ENCODE measurements at places on chromosomes 5 and 9.

DNA sequence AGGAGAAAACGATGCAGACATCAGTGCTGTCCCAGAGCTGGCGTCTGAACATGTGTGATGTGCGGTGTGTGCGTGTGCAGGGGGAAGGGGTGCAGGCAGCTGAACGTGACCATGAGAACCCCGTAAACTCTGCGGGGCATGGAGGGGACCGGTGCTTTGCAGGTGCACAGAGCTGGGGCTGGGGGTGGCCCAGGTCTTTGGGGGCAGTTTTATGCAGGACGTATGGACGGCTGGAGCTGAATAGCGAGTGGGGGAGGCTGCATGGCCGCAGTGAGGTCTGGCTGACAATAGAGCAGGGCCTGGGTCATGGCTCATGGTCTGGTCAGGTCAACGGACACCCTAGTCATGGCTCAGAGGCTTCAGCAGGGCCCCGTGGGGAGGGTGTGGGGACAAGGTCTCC is 3.3 kb upstream of the EXOC3 start:
- no peak for DNase-seq

DNA sequence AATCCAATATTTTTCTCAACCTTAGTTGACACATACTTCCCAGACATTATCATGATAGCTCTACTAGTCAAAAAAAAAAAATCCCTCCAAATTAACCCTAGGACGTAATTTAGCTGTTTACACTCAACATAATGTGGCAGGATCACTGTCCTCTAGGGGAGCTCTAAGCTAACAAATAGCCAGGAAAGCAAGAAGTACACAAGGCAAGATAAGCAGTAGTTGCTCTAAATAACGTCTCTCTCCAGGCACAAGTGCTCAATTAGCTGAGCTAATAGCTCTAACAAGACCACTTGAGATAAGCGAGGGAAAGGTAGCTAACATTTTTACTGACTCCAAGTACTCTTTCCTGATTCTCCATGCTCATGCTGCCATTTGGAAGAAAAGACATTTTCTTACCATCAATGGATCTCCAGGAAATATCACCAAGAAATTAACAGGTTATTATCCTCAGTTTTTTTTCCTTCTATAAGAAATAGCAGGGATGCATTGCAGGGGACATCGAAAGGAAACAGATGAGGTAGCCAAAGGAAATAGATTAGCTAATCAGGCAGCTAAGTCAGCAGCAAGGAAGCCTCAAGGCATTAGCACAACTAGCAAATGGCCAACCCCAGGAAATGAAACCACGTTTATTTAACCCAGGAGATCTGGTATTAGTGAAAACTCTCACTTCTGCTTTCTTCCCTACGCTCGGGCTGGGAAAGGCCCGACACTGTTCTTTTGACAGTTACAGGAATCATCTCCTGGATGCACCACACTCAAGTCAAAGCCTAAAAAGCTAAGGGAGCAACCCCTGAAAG is 614.1 kb downstream of the PTPRD start:
- DNase-seq = peak; percentile 2

GRCh38 chr5:38471709-38472108 is 84.7 kb downstream of the LIFR start:
- no peak for DNase-seq

DNA sequence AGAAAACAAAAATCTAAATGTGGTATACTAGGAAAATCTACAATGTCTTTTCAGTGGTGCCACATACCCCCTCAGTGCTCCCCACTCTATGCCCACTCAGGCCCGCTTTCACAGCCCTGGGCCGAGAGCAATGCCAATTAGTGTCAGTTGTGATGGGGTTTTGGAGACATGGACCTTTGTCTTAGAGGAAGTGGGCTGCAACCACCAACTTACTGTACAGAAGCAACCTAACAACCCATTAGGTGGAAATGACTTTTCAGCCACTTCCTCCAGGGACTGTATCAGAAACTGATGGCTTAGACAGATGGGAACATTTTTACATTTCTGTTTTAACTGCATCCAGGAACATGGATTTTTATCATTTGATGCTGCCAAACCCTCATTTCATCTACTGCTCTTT is 268.0 kb downstream of the BNC2 start:
- no peak for DNase-seq

DNA sequence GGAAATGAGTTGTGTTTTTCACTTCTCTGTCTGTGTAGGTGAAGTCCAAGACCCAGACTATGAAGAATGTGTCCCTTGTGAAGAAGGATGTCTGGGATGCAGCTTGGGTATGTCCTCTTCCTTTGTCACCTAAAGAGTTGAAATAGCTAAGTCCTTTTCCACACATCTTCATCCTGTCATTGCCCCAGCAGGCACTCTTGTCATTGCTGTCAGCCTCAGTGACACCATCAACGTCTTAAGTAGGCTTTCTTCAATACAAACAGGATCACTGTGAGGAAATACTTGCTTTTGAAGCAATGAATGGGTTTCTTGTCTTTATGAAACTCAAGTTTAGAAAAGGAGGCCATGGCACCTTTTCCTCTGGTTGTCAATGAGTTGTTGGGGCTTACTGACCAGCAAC is 153.6 kb downstream of the RFK start:
- no peak for DNase-seq

- DNase-seq = no peak
Measured at GRCh38 chr5:72110394-72111013, 3.2 kb downstream of the MAP1B start.

GRCh38 chr5:75078027-75078426 is 25.7 kb upstream of the GCNT4 start:
- no peak for DNase-seq

- DNase-seq = no peak
Measured at GRCh38 chr5:15609076-15609725, 109.2 kb downstream of the FBXL7 start.

GRCh38 chr5:159899067-159900049 is 16.9 kb upstream of the ADRA1B start:
- DNase-seq = no peak

DNA sequence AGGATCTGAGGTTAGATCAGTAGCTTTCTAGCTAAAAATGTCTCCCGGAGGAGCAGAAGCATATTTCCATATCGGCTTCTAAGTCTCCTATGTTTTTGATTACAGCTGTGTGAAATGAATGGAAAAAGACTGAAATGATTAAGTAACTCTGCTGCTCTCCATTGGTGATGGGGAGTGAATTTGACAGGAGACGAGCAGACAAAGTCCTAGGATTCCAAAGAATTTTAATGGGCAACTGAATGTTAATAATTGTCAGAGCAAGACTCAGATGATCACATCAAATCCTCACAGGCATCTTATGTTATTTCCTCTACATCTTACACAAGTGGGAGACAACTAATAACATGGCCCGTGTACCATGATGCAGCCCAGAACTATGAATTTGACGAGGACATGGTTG is 66.8 kb downstream of the LIX1 start:
- no peak for DNase-seq

DNA sequence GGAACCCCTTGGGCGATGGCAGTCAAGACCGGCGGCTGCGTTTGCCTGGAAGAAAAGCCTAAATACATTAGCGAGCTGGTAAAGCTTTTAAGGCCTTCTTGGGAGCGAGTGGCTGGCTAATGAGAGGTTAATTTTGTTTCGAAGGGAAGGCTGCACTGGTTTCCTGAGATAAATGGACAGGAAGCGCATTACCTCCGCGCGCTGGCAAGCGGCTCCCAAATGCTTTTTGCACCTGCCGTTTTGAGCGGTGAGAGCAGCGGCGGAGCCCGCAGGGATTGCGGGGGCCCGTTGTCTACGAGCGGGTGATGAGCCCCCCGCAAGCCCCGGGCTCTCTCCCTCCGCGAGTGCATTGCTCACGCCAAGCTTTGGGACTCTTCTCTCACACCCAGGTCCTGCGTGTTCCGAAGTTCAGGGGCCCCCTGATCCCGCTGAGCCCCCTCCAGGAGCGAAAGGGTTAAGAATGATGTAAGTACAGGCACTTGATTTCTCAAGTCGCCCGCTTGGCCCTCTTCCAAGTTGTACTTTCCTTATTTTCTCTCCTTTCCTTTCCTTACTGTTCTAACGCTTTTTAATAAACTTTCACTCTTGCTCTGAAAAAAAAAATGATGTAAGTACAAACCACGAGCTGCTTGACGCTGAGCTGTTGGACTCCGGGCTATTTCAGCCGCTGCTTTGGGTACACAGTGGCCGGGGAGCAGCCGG is 3.1 kb upstream of the RGMB start:
- peak; percentile 65 for DNase-seq

DNA sequence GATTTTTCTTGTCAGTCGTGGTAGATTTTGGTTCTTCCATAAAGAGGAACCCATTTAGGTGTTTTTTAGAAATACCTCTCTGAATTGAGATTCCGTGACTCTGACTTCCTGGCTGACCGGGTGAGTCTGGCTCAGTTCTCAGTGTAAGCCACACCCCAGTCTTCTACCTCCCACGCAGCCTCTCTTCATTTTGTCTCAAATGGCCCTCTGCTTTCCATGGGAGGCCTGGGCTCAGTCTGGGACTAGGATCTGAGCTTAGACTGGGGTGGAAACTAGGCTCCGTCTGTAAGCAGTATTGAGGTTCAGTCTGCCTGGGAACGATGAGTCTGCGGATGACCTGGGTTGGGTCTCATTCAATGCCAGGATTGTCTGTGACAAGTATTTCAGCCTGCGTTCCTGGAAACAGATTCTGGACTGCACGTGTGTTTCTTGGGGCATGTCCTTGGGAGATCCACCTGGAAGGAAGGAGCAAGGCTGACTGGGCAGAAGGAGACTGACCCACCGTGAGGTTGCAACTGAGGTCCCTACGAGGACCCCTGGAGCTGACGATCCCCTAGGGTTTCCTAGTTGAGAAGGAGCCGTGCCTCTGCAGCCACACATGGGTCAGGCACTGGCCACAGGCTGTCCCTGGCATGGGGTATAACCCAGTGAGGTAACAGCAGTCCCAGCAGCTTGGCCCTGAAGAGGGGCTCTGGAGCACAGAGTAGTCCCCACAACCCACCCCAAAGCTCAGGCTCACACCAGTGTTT is 12.4 kb upstream of the CRB2 start:
- DNase-seq = peak; percentile 84

- no peak for DNase-seq
Measured at GRCh38 chr9:125460883-125461635, 199.4 kb downstream of the GAPVD1 start.

DNA sequence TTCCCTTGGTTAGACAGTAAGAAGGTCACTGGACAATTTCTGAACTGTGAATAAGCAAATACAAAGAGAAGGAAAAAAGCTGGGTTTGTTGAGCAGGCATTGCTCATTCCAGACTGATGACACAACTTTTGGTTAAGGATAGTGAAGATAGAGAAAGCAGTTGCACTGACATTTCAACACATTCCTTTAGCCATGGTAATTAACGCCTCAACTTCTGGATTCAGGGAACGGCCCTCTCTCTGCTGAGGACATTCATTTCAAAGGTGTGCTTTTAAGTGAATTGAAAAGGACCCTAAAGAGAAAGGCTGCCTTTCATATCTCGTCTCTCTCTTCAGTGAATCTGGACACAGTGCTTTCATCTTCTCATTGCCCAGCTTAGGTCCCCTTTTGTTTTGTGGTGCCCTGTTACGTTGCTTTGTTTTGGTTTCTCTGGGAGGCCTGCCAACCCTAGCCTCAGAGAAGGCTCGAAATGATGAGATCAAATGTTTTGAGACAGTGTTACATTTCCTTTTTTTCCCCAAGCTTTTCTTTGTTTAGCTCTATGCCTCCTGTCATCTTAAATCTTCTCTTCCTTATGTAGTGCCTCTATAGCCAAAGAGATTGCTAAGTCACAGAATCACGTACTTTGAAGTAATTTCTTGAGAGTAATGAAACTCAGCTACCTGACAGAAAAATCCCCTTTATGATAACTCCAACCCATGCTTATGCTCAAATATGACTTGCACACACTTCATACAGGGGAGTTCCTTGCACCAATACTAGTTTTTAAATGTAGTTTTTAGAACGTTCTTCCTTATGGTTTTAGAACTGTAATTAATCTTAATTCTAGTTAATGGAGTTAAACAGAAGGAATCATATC is 94.4 kb upstream of the IFNE start:
- DNase-seq = no peak

- DNase-seq = no peak
Measured at GRCh38 chr9:120864719-120865118, 12.3 kb downstream of the PHF19 start.

DNA sequence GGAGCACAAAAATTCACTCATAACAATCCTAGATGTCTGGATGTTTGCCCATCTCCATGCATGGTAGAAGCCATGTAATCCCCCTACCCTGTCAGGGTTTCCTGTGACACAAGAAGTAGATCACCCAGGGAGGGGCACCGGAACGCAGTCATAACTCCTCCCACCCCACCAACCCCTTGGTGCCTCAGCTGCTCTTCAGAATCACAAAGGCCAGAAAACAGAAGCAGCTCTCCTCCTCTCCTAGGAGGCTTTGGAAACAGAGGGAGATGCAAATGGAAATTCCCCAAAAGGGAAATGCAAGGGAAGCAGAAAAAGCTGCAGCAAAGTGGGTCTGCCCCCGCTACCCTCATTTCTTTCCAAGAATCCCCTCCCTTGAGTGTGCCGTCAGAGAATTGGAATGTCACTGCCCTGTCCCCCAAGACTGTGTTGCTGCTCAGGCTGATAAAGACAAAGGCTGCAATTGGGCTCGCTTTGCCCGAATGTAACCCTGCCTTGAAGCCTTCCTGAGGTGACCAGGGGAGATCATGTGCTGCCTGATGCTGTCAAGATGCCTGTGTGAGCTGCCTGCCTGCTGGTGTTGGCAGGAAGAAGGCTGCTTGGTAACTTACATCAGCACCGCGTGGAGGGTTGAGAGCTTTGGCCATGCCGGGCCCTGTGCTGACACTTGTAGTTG is 65.5 kb upstream of the ABCA1 start:
- peak; percentile 31 for DNase-seq

DNA sequence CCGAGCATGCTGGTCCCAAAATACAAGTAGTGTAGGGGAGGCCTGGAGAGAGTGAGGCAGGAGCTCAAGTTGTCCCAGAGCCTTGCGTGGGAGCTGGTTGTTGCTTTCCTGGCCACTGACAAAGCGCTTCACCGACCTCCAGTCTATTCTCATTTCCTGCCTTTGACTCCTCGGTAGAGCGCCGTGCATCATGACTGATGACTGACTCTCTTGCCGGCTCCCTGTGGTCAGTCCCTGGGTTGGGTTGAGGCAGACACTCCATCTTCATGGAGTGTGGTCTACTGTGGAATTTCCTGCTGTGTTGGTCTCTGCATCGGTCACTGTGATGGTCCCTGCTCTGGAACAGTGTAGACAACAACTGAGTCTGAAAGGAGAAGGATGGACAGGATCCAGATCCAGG is 175.1 kb upstream of the S1PR3 start:
- DNase-seq = no peak

DNA sequence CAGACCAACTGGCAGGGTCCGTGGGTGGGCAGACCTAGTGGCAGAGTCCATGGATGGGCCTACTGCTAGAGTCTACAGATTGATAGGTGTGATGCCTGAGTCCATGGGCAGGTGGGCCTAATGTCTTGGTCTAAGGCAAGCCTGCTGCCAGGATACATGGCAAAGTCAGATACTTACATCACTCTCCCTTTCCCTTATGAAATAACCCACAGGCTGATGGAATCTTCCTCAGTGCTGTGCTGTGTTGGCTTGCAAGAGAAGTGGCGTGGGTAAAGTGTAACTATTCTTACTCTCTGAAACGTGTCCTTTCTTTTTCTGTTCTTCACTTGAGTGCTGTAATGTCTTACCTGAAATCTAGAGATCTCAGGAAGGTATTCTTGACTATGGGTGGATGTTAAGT is 67.3 kb upstream of the ADRB2 start:
- DNase-seq = no peak
